ENCODE measurements at places on chromosomes 1 and 21.
A peak's percentile ranks its signal among the peaks of the same experiment; 100 is the strongest.

DNA sequence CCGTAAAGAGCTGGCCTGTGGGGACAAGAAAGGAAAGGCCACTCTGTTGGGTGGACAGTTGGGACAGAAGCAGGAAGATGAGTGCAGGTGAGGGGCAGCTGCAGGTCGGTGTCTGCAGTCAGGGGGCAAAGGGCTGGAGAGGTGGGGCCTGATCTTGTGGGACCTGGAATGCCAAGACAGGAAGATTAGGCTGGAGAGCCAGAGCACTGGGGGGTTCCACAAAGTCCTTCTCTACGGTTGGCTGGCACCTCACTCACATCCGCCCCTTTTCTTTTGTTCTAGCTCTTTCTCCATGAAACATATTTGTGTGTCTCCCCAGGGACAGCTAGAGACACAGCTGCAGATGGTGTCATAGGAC, 404.1 kb downstream of the PTPRU start:
- no peak for DNase-seq

DNA sequence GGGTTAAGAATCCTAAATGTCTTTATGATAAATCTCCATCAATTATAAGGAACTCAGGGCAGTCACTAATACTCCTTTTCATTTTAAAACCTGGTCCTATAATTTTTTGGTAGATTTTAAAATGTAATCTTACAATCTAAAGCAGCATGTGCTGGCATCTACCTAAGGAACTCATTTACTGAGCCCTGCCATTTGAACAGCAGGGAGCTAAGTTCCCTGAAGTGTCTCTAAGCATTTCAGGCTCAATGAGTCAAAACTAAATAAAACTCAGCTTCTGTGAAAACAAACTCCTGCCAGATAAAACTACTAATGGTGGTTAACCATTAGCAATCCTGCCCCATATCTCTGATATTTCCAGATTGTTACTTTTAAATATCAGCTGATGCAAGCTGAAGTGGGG, 1371.8 kb upstream of the PRMT6 start:
- no peak for DNase-seq

DNA sequence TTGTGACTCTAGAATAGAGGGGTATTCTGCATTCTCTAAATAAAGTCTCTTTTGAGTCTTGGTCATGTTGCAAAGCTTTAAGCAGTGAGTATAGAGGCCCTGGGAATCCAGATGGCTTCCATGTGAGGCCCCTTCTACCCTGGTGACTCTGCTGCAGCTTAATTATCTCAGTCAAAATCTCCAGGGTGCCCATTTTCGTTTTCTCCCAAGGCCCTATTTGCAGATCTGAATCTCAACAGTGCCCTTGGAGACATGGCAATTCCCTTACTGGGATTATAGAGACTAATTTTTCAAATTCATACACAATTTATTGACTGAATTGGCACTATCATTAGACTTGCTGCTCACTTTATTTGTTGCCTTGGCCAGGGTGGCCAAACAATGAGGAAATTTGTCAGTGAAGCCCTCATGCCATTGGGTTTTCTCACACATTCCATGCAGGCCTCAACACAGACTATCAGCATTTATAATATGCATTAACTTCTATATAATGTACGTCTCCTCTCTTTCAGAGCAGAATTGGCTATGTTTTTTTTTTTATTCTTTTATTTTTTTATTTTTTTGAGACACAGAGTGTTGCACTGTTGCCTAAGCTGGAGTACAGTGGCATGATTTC, 35.1 kb downstream of the PROX1 start:
- DNase-seq, result no peak

DNA sequence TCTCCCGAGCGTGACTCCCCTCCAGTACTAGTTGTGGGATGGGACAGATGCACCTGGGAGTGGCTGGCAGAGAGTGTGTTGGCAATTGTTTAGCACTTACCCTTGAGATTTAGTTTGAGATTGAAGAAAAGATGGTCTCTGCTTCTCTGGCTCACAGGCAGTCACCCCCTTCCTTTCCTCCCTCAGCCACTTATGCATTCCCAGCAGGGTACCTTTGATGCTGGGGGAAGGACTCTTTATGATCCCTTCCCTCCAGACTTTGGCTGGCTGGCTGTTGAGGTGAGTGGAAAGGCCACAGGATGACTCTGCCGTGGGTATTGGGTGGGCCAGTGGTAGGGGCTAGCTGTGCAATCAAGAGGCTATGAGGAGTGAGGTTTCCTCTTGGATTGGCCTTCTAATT, 236.8 kb downstream of the CAMTA1 start:
- DNase-seq, result no peak

GRCh38 chr21:29133796-29134195, 3.4 kb downstream of the MAP3K7CL start:
- DNase-seq, result no peak

GRCh38 chr21:41878831-41879189, 334 bp downstream of the PRDM15 start:
- peak; percentile 94 for DNase-seq

- no peak for DNase-seq
These were observed 72.3 kb upstream of the CSF3R start for GRCh38 chr1:36555041-36555440.

DNA sequence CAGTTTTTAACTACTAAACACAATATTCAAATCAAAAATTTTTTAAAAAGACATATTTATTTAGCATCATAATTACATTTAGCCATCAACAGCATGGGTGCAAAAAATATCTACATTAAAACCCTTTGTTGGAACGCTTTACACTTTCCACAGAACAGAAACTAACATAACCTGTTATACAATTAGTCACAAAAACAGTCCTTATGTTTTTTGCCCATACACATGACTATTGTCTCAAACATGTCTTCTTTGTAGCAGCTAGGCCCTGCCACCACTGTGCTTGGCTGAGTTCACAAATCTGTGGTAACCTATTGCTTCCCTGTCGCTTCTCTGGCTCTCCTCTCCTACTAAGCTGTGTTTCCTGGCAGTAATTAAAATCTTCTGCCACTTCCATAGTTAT, 1350.0 kb upstream of the ADGRL2 start:
- DNase-seq, result no peak

- DNase-seq, result no peak
These were observed 5.7 kb downstream of the LRRC71 start for GRCh38 chr1:156926175-156926574.

GRCh38 chr1:221274373-221274772, 395.1 kb downstream of the HLX start:
- DNase-seq, result no peak

GRCh38 chr21:38042246-38042645, 126.0 kb upstream of the KCNJ6 start:
- DNase-seq, result no peak

DNA sequence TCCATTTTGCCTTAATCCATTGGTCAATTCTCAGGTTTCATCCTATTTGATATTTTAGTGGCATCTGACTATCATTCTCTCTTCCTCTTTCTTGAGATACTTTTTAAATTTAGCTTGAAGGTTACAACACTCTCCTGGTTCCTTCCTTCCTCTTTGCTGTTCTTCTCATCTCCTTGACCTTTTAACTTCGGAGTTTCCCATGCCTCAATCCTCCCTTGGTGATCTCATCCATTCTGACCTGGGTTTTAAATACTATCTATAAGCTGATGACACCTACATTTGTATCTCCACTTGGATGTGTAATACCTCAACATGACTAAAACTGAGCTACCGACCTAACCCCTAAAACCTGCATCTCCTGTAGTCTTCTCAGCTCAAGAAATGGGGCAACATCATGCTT, 4.8 kb upstream of the ZNF687 start:
- DNase-seq, result no peak

GRCh38 chr1:198923993-198924392, 285.2 kb downstream of the PTPRC start:
- no peak for DNase-seq

GRCh38 chr1:172089768-172090510, 248.6 kb downstream of the DNM3 start:
- peak; percentile 48 for DNase-seq

- DNase-seq, result no peak
These were observed 37.4 kb upstream of the GUCA2A start for GRCh38 chr1:42201986-42202385.

DNA sequence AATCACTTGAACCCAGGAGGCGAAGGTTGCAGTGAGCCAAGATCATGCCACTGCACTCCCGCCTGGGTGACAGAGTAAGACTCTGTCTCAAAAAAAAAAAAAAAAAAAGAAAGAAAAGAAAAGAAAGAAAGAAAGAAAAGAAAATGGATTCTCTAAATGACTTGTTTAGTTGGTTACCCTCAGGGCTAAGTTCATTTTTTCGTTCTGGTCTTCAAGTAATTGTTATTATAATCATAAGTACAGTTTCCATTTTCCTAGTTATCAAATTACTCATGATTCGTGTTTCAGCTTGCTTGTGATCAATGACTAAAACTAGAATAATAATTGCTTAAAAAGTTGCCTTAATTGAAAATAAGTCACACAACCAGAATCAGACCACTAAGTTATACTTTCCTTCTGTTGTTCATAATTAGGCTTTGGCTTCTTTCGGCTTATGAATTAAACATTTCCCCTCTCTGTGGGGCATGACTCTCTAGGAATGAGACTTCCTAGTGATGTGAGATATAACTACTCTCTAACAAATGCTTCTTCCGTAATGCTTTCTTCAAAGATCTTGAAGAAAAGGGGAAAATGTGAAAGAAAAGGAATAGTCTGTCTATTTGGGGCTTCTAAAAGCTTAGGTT, 9.6 kb upstream of the RLF start:
- no peak for DNase-seq

DNA sequence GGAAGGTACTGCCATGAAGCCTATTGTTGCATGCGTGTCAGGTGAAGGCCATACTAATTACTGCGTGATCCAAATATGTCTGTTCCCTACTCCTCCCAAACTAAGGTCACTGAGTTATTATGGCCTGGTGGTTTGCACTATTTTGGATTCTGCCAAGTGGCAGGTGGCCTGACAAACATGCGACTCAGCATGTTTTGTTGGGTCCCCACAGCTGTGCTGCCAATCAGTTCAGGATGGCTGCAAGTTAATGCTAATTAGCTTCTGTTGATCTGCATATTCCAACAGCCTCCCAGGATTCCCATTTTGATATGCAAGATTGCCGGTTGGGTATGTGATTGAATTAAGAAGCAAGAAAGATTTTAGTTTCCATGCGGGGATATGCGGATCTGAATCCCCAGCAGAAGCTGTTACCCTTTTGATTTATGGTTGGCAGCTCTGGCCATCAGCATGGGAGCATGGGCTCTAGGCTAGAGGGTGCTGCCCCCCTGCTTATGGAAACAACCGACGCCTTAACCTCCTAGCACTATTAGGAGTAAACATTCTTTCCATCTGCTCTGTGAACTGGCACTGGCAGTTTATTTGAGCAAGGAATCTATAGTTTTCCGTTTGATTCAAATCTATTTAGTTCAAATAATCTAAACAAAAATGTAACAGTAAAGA, 429.8 kb upstream of the C1orf87 start:
- no peak for DNase-seq

DNA sequence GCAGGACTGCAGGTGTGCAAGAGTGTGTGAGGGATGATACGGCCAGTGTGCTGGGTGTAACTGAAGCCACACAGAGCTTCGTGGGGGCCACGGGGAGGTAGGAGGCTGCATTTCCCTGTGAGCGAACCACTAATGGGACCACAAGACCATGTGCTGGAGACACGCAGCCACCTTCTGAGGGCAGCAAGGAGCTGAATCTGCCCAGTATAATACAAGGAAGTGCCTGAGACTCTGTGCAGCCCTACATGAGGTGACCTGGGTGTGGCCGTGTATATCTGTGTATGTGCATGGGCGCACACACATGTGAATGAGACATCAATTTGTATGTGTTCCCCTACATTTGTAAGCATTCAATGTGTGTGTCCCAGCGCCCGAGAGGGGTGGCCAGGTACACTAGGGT, 50.8 kb downstream of the CHD5 start:
- no peak for DNase-seq

- DNase-seq, result no peak
These were observed 54.0 kb downstream of the RUNX3 start for GRCh38 chr1:24875991-24876506.

DNA sequence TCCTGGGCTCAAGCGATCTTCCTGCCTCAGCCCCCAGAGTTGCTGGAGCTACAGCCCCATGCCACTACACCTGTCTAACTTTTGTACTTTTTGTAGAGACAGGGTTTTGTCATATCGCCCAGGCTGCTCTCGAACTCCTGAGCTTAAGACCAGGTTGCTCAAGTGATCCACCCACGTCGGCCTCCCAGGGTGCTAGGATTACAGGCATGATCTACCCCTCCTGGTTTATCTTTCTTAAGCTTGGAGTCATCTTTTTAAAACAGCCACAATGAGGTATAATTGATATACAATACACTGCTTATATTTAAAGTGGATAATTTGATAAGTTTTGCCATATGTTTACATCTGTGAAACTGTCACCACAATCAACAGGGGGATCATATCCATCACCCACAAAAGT, 25.4 kb upstream of the WDR26 start:
- DNase-seq, result no peak

- DNase-seq, result no peak
These were observed 57.9 kb upstream of the AJAP1 start for GRCh38 chr1:4596486-4596885.

DNA sequence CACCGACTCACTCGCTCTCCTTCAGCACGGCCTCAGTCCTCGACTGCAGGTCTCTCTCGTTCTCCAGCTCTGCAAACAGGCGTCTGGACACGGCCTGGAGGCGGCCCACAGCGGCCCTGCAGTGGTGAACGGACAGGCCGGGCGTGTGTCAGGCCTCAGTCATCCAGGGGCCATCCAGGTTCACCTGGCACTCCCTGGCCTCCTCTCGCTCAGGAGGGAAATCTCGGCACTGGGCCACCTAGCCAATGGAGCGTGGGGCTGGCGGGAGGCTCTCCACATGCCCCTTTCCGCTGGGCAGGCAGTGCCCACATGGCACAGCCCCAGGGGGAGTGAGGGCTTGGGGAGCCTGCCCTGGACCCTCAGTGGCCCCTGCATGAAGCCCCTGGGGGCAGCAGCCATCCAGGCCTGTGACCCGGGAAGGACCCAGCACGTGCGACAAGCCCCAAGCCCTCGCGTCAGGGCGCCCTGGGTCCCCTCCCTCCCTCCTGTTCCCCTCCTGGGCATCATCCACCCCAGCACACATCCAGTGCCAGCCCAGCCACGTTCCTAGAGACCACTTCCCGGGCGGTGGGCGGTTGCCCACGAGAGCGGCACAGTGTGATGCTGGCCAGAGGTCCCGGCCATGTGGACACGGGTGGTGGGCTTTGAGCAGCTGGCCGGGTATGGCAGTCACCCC, 18.1 kb downstream of the CFAP74 start:
- DNase-seq, result no peak

- DNase-seq, result no peak
These were observed 496.9 kb downstream of the NEGR1 start for GRCh38 chr1:71785450-71785849.

DNA sequence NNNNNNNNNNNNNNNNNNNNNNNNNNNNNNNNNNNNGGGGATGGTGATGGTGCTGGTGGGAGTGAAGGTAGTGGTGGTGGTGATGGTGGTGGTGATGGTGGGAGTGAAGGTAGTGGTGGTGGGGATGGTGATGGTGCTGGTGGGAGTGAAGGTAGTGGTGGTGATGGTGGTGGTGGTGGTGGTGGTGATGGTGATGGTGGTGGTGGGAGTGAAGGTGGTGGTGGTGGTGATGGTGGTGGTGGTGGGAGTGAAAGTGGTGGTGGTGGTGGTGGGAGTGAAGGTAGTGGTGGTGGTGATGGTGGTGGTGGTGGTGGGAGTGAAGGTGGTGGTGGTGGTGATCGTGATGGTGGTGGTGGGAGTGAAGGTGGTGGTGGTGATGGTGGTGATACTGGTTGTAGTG, 93.6 kb downstream of the CRYAA start:
- DNase-seq, result no peak
